ENCODE measurements at places on chromosomes 13 and 19.

DNA sequence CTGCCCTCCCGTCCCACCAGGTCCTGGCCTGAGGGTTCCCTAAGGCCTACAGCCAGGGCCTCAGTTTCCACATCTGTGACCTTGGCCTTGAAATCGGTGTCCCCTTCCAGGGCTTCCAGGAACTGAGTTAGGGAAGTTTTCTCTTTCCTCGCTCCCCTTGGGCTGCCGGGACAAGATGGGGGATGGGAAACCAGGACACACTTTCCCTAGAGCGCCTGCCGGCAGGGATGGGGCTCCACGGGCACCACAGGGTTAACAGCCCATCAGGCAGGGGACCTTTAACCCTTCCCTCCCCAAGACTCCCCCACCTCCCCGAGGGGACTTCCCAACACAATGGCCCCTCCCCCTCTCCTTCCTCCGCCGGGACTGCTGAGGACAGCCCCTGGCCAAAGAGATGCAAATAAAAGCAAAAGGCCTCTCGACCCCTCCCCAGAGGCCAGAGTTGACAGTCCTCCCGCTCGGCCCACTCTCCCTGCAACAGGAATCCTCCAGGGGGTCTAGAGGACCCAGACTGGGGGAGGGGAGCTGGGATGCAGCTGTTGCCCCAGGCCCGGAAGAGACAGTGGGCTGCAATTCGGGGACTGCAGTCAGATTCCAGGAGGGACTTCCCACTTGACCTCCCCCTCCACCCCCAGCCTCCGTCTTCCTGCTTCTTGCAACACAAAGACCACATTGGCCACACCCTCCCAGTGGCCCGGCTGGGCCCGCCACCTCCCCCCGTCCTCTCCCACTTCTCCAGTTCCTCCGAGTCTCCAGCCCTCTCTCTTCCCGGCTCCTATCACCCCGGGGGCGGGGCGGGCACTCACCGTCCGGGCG lies 3.4 kb downstream of the BBC3 start:
- peak; percentile 98 for DNase-seq

- DNase-seq: peak; percentile 72
These were observed 5.7 kb upstream of the NFIC start for GRCh38 chr19:3360421-3361383.

GRCh38 chr19:43631491-43631890 lies 8.2 kb downstream of the CADM4 start:
- no peak for DNase-seq

GRCh38 chr13:27971776-27972477 lies 2.8 kb upstream of the CDX2 start:
- DNase-seq: no peak

- DNase-seq: peak; percentile 84
These were observed at the start of gene PRR12 for GRCh38 chr19:49590971-49591730. Gene PRR12, plus strand, starts transcription at chr19:49591182. Its CDS starts 473 bp downstream, at chr19:49591655.

DNA sequence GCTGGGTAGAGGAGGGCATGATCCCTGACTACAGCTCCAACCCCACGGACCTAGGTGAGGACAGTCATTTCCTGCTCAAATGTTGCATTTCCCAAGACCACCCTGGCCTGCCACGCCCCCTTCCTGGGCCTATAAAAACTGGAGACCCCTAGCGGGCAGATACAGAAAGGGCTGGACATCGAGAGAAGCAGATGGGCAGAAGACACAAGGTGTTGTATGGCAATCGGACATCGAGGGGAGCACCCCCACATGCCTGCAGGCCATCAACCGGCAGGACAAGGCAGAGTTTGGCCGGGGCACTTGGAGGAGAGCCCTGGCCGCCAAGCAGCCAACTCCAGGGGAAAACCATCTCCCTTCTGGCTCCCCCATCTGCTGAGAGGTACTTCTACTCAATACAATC lies 746.4 kb downstream of the PCDH9 start:
- DNase-seq: no peak

DNA sequence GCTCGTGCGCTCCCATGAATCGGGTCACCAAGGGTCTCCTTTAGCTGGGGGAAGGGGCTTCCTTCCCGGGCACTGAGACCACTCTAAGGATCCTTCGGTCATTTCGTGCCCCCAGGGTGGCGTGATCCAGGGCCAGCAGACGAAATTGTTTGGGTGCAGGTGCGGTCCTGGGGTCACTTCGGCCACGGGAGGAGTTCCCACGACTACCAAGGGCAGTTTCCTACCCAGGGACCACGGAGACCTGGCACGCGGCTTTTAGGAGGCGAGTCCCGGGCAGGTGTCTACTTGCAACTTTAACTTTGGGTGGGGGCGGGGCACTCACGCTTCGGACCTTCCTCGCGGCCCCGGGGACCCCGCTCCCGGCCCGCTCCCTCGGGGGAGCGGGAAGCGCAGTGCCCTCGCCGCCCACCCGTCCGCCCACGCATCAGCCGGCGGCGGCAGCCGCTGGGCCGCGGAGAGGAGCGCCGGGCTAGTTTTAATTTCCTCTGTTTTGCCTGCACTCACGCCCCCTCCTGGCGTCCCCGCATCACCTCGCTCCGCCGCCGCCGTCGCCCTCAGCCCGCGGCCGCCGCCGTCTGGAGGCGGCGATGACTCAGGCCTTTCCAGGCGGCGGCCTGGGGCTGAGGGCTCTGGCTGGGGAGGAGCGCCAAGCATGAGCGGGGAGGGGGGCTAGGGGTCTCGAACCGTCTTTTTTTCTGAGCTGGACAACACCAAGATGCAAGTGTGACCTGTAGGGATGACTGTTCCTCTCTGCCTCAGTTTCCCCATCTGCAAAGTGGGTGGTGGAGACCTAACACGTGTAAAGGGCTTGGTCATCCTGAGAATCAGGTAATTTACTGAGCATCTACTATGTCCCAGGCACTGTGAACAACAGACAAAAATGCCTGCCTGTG lies 21.8 kb downstream of the OLFM2 start:
- peak; percentile 87 for DNase-seq

- peak; percentile 91 for DNase-seq
These were observed 10.2 kb downstream of the DPP9 start for GRCh38 chr19:4713384-4713951.

- no peak for DNase-seq
These were observed 960 bp upstream of the GSX1 start for GRCh38 chr13:27791146-27791900.

GRCh38 chr13:109494925-109495369 lies 291.4 kb downstream of the IRS2 start:
- DNase-seq: peak; percentile 58

GRCh38 chr19:28437390-28438346 lies 775.3 kb downstream of the UQCRFS1 start:
- no peak for DNase-seq

GRCh38 chr13:113731192-113732175 lies 27.5 kb upstream of the TMEM255B start:
- DNase-seq: no peak

- DNase-seq: no peak
These were observed 13.8 kb upstream of the ZNF724 start for GRCh38 chr19:23263870-23264590.

DNA sequence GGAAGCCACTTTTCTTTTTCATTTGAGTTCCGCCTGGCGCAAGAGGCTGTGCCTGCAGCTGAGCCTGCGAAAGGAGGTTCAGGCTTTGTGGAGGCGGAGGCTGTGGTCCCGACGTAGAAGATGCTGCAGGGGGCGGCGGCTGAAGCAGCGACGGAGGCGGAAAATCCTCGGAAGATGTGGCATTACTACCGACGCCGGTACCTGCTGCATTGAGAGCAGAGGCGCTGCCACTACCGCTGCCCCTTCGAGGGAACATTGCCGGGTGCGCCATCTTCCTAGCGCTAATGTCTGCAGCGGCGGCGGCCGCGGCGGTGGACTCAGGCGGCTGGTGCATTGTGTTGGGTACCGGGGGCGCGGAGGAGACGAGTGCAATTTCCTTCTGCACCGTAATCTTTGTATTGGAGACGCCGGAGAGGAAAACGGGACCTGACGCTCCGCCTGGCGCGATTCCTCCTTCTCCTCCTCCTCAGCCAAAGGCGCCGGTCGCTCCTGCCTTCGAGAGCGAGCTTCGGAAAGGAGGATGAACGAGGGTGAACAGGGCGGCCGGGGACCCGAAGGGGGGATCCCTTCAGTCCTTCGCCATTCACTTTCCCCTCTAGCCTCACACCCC lies at the start of gene TSC22D1:
Gene TSC22D1, minus strand, starts transcription at position 590 of the 610 bp plus-strand sequence. Its CDS starts 256 bp downstream, at position 334.
- DNase-seq: peak; percentile 66

DNA sequence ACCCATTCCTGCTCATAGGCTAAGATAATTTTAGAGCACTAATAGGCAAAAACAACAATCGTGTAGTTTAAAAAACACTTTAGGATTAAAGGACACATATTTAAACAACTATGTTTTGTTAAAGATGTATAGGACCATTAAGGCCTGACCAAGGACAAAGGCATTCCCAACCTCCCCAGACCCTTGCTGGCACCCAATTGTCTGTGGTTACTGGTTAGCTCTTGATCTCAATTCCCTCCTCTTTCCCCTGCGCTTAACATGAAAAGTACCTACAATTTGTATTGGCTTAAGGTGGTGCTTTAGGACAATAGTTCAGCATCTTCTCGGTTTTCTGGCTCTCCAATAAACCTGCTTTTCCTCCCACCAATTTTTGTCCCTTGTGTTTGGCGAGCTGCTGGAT lies 51.0 kb downstream of the TEX26 start:
- DNase-seq: no peak

DNA sequence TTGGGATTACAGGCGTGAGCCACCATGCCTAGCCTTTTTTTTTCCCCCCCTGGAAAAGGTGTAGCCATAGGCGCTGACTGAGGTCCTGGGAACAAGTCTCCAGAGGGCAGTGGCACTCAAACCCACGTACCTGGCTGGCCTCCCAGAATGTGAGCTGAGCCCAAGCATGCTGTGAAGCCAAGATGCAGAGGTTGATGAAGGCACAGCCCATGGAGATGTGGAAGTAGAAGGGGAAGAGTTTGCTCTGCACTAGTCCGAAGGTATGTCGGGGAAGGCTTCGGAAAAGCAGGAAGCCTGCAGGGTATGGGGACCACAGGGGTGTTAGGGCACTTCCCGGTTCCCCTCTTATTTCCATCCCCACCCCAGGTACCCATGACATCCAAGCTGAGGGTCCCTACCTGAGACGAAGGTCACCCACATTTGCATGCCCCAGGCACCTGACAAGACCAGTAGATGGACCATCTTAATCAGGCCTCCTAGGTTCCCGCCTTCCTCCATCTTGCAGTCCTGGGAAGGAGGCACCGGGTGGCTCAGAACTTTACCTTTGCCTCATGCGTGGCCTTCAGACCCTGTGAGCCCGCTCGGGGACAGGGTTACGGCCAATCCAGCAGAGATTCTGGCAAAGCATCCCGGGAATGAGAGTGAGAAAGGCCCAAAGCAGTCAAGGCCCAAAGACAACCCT lies 805 bp downstream of the TMEM205 start:
- DNase-seq: no peak

DNA sequence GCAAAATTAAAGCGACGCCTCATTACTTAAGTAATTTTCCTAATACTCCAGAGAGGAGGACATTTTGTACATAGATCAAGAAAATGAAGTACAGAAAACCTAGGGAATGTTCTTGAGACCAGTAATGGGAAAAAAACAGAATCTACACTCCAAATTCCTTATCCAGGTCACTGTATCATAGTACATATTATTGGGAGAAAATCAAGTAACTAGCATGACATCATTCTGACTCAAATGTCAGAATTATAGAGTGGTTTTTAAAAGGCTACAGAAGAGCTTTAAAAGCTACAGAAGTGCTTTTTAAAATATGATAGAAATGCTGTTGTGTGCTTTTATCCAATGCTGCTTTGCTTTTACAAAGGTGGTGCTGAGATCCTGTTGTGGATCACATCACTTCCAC lies 86.3 kb upstream of the SLC15A1 start:
- DNase-seq: no peak

- DNase-seq: no peak
These were observed 57.3 kb upstream of the POMP start for GRCh38 chr13:28601581-28601980.

GRCh38 chr13:48625413-48626076 lies 28.2 kb upstream of the CYSLTR2 start:
- no peak for DNase-seq

- no peak for DNase-seq
These were observed 54.0 kb upstream of the DOCK9 start for GRCh38 chr13:99031832-99032231.

GRCh38 chr19:35468637-35469036 lies 20.6 kb downstream of the FFAR2 start:
- DNase-seq: peak; percentile 33

DNA sequence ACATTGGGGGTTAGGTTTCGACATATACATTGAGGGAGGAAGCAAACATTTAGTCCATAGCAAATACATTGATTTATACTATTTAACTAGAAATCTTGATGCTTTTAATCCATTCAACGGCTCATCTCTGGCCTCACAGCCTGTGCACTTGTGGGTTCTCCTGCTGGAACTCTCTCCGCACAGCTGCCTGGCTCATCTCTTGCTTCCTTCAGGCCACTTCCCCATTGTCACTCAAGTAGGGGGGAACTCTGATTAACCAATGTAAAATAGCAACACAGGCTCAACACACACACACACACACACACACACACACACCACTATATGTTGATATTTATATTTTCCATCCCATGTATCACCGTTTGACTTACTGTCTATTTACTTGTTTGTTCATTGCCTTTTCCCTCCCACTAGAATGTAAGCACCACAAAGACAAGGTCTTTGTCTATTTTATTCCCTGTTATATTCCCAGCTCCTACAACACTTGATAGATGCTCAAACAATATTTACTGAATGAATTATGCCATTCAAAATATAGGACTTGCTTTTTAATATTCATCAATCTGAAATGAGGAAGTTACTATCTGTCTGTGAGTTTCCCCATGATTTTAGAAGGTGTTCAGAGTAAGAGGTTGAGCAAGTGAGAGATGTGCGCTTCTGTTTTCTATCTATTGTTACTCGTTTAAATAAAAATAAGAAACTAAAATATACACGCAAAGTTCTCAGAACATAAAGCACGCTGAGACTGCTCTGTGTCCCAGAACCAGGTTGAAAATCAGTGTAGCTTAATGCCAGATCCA lies 29.8 kb upstream of the PABPC3 start:
- DNase-seq: no peak

- DNase-seq: no peak
These were observed 10.1 kb downstream of the TMEM91 start for GRCh38 chr19:41386442-41386841.

DNA sequence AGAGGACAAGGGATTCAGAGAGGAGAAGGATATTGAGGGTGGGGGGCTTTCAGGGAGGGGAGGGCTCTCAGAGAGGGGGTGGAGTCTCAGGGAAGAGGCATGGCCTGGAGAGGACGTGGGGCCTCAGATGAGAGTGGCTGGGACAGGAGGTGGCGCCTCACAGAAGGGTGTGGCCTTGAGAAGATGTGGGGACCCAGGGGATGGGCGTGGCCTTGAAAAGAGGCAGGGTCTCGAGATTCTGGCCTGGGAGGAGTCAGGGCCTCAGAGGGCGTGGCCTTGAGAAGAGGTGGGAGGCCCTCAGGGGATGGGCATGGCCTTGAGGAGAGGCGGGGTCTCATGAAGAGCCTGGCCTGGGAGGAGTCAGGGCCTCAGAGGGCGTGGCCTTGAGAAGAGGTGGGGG lies 23.7 kb upstream of the TNFSF14 start:
- DNase-seq: no peak

DNA sequence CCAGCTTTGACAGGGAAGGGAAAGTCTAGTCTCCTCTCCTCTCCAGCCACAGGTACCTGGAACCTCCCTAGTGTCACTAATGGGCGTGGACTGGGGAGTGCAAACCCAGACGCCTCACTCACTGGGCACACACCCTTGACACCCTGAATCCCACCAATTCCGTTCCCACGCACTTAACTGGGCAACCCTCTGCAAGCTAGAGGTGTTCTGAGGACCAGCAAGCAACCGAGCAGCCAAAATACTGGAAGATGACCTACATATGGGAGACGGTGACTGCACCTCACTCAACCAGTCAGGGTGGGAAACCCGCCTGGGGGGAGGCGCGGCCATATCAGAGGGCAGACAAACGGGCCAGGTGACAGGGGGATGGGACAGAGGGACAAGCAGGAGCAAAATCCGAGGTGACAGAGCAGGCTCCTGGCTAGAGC lies 991 bp downstream of the ABHD17A start:
- DNase-seq: no peak

Data from mesenchymal stem cell (in vitro differentiated cells and primary cell).